ENCODE measurements at places on chromosomes 3 and 15.

DNA sequence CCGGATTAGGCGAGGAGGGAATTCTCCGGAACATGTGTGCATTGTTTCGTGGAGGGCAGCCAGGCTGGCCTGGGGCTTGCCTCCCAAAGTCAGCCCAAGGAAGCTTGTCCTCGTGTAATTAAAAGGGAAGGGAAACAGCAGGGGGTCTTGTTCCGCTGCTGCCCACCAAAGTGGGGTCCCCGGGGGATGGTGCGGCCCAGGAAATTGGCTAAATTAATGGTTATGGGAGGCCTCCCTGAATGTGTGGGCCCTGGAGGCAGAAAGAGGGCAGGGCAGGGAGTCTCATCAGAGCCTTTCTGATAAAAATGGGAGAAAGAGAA, 118.1 kb downstream of the OPA1 start:
- DNase-seq: no peak

DNA sequence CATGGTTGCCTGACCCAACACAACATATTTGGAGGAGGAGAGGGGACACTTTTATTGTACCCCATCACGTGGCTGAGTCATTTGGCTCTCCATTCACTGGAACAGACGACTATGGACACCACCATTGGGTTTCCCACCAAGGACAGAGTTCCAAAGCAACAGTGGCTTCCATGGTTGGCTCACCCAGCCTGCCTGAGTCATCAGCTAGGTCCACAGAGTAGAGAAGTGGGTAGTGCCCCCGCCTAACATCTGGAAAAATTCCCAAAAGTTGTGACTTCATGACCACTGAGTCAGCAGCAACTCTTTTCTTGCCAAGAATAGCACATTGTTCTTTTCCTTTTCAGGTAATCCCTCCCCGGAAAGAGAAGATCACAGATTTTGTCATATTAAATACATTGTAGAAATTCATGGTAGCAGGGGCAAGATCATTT, 3.0 kb upstream of the PPP1R2 start:
- no peak for DNase-seq

- DNase-seq: no peak
These were observed 260.5 kb upstream of the ZPLD1 start for GRCh38 chr3:102174312-102174712.

DNA sequence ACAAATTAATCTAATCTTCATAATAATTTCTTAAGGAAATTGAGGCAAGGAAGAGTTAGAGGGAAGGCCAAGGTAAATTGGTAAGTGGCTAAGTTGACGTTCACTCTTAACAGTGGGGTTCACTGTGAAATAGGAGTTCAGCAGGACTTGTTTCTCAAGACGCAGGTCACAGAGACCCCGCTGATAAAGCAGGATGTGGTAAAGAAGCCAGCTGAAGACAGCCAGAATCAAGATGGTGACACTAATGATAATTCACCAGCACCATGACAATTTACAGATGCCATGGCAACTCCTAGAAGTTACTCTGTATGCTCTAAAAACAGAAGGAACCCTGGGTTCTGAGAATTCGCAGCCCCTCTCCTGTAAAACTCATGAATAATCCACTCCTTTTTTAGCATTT, 100.1 kb upstream of the CTDSPL start:
- no peak for DNase-seq

GRCh38 chr3:55923626-55924025, 436.5 kb upstream of the WNT5A start:
- DNase-seq: no peak

DNA sequence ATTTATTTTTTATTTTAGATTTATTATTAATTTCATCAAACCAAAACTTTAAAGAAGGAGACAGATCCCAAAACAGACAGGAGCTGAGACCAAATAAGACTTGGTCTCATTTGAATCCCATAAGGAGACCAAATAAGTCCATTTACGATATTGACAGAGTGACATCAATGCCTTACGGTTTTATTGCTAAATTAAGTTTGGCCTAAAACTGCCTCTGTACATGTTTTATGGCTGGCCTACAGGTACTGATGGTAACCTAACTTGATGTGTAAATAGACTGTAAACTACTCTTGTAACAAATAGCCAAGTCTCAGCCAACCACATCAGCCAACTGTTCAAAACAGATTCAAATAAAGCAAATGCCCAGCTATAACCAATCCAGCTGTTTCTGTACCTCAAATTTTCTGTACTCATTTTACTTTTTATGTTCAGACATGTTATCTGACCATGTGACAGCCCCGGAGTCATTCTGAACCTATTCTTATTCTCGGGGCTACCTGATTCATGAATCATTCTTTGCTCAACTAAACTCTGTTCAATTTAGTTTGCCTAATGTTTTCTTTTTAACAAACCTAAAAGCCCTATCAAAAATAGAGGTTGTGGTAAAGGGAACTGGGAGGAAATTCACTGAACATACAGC, 89.4 kb upstream of the CDAN1 start:
- no peak for DNase-seq

DNA sequence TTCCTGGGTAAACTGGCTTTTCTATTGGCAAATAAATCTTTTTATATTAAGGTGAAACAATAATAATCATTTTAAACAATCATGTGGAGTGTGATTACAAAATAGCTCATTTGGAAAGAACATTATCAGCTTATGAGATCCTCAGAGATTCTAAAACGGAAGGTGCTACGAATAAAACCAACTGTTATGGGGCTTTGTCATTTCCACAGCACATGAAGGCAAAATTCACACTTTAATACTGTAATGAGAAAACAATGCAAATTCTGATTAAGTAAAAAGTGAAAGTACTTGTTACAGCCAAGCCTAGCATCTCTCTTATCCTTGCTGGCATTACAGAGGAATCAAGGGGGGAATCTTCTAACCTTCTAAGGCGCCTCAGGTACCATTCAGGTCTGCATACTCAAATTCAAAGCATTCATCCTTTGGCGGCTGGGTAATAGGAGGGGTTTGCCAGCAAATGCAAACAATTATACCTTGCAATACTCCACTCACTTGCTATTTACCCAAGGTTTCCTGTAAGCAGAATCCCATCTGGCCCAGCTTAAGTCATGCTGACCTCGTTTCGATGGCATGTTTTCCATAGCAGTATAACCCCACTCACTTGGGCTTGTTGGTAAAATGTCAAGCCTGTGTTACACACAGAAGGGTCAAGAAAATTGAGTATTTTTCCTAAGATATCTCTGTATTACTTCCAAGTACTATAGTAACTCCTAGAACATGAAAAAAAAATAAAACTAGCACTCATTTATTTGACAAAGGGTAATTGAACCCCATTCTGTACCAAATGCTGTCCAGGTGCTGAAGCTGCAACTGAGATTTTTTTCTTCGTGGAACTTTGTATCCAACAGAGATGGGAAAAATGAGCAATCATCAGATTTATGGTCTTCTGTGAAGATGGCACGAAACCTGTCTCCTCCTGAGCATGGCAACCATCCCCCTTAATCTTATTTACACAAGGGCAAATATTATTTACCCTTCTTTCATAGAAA, 183.7 kb upstream of the LMCD1 start:
- peak; percentile 39 for DNase-seq

DNA sequence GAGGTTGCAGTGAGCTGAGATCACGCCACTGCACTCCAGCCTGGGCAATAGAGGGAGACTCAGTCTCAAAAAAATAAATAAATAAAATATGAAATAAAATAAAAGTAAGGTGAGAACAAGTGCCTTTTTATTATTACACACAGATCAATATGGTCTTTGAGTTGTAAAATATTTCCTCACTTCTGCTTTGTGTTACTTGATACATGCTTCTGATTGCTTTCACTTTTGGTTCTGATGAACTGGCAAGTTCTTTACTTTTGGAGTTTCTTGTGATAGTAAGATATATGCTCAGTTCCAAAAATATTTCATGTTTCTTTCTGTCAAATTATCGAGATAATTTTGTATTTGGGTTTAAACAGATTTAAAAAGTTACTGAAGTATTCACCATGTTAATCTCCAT, 16.6 kb upstream of the GYG1 start:
- peak; percentile 61 for DNase-seq

GRCh38 chr3:106114220-106114619, 245.4 kb upstream of the CBLB start:
- DNase-seq: no peak

- DNase-seq: peak; percentile 91
These were observed at the start of gene ANKRD28 for GRCh38 chr3:15797642-15798303. TSS of gene ANKRD28 (minus strand) at chr3:15797979. CDS start at chr3:15796521, 1,458 bp downstream.

DNA sequence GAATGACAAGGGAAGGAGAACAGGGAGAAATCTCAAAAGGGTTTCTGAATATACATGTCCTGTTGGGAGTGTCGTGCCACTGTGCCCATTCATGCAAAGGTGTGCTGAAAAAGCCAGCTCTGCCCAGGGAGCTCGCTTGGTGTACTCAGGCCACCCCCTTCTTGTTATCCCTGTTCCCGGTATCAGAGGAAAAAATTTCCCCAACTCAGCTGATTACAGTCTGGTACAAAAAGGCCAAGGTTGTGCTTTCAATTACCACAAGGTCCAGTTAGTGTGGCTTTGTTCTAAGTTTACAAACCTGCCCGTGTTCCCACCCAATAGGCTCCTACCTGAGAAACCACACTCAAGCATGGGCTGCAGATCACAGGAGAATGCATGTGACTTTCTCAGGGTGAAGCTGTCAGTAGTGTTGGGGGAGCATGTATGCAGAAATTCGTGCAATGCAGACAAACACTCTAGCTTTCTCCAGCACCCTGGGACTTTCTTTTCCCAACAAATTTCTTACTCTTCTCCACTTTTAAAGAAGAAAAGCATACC, 648.5 kb downstream of the NR2F2 start:
- no peak for DNase-seq

GRCh38 chr15:40412095-40412759, 6.6 kb downstream of the IVD start:
- DNase-seq: no peak

DNA sequence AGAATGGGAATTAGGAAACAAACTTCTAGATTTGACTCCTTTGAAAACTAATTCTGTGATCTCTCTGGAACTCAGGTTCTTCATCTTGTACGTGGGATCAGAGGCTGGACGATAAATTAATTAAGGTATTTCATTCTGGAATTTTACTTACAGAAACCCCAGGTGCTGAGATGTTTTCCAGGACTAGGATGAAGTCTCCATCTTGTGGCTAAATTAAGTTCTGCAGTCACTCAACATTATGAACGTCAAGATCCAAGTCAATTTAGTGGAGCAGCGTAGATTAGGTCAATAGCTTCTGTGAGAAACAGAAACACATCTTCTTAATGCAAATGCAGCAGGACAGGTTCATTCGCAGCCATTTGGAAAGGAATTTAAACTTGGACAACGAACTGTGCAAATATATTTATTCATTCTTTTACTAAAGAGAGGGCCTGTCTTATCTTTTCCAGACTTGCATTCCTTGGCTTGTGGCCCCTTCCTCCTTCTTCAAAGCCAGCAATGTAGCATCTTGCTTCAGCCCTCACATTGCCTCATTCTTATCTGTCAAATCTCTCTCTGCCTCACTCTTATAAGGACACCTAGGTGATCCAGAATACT, 26.7 kb upstream of the TMC3 start:
- peak; percentile 41 for DNase-seq

GRCh38 chr3:25355034-25355885, 72.8 kb upstream of the RARB start:
- peak; percentile 62 for DNase-seq

DNA sequence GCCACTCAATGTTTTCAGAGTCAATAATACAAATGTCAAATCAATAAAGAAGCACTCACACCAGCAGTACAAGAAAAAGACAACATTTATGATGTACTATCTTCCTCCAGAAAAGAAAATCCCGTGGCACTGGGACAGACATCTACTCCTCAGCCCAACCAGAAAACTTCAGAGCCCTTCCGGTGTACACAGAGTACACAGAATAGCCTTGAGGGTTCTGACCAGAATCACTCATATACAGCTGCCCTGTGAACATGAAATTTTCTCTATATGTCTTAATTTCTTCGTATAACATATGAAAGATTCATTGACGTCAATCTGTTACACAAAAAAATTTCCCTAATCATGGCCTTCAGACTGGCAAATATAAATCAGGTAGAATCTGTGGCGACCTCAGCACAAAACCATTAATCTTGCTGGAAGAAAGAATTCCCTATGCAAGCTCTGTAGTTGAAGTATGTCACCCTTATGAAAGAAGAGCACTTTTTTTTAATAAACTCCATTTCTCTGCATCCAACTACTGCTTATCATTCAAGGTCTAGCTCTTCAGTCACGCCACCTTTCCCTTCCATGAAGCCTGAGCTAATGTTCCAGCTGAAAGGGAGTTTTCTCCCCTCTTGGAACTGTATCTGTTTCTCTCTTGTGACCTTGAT, 53.8 kb upstream of the PLAAT1 start:
- no peak for DNase-seq

GRCh38 chr3:33438284-33438668, 1.9 kb downstream of the UBP1 start:
- peak; percentile 76 for DNase-seq

GRCh38 chr3:161413127-161413854, 42.0 kb upstream of the SPTSSB start:
- DNase-seq: no peak

DNA sequence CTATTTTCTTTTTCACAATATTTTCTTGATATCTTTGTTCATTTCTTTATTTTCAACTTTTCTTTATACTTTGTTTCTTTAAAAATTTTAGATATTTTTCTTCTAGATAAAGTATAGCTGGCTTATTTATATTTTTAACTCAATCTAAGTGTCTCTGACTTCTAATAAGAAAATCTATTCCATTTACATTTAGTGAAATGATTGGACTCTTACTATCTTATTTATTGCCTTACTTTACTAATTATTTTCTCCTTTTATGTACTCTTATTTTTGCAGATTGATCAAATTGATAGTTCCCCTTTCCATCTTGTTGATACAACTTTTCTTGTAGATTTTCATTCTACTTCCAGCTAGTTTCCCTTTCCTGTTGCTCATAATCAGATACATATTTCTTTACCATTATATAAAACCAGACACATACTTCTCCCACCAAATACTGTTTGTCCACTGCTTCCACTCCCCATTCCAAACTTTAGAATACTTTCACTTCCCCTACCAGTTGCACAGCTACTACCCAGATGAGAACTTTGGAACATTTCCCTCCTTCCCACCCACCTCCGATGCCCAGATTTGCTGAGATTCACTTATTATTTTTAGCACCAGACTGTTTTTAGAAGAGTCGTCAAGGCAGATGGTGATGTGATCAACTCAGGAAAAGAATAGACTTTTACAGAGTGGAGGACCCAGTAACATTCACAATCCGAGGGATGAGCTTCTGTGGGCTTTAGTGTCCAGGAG, 151.5 kb downstream of the LIPC start:
- DNase-seq: no peak

DNA sequence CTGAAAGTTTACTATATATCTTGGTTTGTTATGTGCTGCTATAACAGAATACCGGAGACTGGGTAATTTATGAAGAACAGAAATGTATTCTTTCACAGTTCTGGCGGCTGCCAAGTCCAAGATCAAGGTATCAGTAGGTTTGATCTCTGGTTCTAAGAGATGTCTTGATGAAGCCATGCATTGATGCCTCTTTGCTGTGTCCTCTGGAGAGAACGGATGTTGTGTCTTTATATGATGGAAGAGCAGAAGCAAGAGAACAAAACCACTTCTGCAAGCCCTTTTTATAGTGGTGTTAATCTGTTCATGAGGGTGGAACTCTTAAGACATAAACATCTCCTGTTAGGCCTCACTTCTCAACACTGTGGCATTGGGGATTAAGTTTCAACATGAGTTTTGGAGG, 62.7 kb downstream of the TCF12 start:
- DNase-seq: no peak
